Activated CD4-positive, alpha-beta T cell treated with anti-CD3 and anti-CD28 coated beads, Interleukin-2, Interleukin-6, amounts not matched to agents 100 ng/mL and 50 ng/mL, durations not matched to agents 16 hours and 8 hours (primary cell): ENCODE measurements at places on chromosomes 2 and 18.

GRCh38 chr18:845152-845819 lies 33.2 kb upstream of the YES1 start:
- no peak for DNase-seq

GRCh38 chr2:38933653-38934052 lies 44.0 kb downstream of the ARHGEF33 start:
- DNase-seq, result no peak

DNA sequence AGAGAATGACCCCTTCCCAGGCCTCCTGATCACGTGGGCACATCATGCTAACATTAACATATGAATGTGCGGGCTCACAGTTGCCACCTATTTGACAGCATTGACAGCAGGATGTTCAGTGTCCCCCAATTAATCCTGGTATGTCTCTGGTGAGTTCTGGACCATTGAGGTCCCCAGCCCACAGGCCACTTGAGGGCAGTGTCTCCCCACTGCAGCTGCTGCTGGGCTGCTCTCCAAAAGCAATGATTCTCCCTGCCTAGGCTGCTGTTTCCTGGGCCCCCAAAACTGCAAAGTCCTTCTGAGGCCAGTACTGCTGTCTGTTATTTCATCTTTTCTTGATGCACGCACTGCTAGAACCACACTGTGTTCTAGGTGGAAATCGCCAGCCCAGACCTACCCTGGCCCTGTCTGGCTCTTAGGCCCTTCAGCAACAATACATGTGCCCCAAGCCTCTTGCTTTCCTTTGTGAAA lies 52.7 kb upstream of the MAPK4 start:
- DNase-seq, result peak; percentile 6

DNA sequence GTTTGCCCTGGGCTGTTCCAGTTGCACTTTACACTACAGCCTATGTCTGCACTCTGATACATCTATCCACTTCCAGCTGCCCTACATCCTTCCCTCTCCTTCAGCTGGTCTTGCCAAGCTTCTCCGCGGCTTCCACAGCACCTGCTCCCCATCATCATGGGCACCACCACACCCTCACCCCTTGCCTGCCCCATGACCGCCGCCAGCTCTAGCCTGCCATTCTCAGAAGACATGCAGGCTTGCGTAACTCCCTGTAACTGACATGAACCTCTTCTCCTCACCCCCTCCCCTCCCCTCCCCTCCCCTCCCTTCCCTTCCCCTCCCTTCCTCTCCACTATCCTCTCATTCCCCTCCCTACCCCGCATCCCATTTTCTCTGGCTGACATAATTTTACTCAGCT lies 46.0 kb downstream of the PAX8 start:
- DNase-seq, result no peak
